Brain pericyte (primary cell): ENCODE measurements at places on chromosomes 6 and 20.

GRCh38 chr20:2149507-2149906, 47.9 kb downstream of the STK35 start:
- no peak for DNase-seq

- DNase-seq = no peak
Measured at GRCh38 chr20:49571553-49571835, 3.6 kb upstream of the PTGIS start.

DNA sequence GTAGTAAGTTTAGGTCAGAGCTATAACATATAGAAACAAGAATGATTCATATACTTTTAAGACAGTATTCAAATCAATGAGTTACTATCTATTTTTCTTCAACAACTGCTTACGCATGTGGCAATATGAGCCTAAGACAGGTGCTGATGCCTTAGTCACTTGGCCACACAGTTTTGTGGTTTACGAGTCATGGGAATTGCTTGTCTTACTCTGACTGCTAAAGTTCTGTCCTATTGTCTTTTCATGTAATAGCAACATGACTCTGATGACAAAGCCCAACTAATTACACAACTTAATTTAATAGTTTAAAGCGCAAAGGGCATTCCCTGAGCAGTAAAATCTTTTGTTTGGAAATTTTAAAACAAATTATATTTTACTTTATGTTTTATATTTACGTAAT, 159.3 kb upstream of the CENPW start:
- peak; percentile 45 for DNase-seq

GRCh38 chr20:45157962-45158361, 16.7 kb upstream of the PI3 start:
- no peak for DNase-seq

GRCh38 chr6:137259349-137259748, 40.2 kb upstream of the IFNGR1 start:
- DNase-seq = no peak

GRCh38 chr20:63217706-63218105, 1.8 kb upstream of the YTHDF1 start:
- no peak for DNase-seq

GRCh38 chr20:59817406-59817805, 116.0 kb downstream of the SYCP2 start:
- DNase-seq = no peak

DNA sequence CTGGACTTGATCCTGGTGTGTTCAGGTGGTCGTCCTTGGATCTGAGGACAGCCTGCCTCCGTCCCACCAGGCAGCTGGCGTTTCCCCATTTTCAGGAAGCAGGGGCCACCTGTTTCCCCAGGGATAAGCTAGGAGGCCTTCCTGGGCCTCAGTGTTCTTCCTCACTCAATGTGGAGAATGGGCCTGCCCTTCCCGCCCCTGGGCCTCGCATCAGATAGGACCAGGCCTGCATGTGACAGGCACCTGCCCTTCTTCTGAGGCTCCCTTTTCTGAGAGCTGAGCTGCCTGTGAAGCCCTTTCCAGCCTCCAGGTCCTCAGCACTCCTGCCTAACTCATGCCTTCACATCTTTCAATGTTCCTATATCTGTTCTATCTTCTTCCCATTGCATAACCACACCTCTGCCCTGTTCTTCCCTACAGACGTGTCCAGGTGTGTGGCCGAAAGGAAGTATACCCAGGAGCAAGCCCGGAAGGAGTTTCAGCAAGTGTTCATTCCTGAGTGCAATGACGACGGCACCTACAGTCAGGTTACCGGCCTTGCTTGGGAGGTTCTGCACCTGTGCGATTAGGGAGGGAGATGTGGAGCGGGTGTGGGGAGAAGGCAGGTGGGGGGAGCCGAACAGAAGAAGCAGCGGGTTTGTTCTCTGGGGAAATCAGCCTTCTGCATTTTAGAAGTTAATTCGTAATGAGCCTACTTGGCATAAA, 85.1 kb downstream of the SMOC2 start:
- DNase-seq = no peak

DNA sequence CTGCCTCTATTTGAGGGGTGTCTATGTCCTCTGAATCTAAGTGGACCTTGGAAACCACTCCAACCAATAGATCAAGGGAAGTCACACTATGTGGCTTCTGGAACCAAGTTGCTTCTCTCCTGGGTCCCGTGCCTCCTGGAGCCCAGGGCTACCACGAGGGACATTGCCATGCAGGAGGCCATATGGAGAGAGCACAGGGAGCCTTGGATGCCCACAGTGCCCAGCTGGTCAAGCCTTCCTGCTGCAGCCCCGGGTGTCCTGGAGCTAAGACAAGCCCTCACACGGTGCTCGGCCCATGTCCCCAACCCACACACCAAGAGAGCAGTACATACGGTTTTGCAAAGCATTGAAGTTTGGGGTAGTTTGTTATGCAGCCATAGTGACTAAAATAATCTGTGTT, 231.6 kb downstream of the SYNDIG1 start:
- no peak for DNase-seq

DNA sequence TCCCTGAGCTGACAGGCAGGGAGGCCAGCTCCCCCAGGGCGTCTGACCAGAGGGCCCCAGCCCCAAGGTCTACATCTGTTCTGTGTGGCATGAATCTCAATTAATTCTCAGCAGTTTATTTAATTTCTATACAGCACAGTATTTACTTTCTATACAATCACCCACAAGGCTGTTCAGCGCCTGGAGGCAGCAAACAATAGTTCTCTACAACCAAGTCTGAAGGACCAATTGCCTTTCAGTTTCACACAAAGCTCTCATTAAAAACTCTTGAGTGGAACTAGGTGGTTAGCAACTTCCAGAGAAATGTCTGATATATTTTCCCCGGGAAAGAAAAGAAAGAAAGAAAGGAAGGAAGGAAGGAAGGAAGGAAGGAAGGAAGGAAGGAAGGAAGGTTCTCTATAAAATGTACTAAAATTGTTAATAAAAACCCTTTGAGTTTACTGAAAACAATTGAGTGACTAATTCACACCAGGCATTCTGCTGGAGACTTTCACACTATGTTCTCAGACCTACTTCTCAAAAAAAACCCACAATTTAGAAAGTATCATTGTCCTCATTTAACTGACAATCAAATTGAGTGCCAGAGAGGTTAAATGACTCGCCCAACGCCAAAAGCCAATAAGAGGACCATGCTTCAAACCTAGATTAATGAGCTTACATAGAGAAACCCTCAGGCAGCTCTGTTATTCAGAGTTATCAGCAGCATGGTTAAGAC, 62.5 kb downstream of the METTL24 start:
- no peak for DNase-seq

DNA sequence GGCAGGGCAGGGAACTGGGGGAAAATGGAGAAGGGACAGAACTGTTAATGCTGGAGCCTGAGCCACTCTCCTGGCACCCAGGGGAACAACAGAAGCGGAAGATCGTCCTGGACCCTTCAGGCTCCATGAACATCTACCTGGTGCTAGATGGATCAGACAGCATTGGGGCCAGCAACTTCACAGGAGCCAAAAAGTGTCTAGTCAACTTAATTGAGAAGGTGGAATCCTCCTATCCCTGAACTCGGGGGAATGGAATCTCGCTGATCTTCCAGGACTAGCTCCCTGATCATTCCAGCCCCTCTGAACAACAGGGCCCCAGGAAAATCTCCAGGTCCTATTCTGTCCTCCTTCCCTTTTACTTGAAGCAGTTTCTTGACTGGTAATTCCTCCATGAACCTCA, 2.0 kb downstream of the CFB start:
- DNase-seq = no peak

DNA sequence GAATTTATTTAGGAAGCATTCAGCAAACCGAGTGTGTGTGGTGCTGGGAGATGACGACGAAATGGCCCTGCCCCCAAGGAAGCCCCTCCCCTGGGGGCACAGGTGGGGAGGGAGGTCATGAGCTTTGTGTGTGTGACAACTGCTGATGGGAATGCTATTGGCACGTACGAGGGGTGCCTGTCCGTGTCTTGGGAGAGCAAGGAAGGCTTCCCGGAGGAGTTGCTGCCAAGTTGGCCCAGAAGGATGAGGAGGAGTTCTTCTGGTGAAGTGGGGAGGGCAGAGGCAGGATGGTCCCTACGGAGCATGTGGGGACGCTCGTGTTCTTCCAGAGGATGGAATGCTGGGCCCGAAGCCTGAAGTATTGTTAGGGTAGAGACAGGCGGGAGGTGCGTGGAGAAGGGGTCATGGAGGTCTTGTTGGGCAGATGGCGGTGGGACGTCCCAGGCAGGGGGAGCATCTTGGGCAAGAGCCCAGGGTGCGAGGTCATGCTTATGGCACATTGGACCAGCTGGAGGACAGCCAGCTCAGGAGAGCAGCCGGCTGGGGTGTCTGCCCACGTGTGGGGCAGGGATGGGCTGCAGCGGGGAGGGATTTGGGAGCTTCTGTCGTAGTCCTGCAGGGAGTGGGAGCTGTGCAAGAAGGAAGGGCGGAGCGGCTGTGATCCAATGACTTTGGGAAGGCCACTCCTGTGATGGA, 46.1 kb downstream of the SYNJ2 start:
- DNase-seq = no peak

DNA sequence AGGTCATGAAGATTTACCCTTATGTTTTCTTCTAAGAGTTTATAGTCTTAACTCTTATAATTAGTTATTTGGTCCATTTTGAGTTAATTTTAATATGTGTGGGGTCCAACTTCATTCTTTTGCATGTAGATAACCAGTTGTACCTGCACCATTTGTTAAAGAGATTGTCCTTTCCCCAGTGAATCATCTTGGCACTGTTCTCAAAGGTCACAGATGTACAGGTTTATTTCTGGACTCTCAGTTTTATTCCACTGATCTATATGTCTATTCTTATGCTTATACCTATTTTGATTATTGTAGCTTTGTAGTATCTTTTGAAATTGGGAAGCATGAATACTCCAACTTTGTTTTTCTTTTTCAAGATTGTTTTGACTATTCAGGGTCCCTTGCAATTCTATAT, 44.1 kb downstream of the ZHX3 start:
- no peak for DNase-seq

GRCh38 chr6:83470001-83470400, 39.1 kb upstream of the ME1 start:
- DNase-seq = no peak

- DNase-seq = no peak
Measured at GRCh38 chr20:57800791-57801430, 91.1 kb upstream of the PMEPA1 start.

DNA sequence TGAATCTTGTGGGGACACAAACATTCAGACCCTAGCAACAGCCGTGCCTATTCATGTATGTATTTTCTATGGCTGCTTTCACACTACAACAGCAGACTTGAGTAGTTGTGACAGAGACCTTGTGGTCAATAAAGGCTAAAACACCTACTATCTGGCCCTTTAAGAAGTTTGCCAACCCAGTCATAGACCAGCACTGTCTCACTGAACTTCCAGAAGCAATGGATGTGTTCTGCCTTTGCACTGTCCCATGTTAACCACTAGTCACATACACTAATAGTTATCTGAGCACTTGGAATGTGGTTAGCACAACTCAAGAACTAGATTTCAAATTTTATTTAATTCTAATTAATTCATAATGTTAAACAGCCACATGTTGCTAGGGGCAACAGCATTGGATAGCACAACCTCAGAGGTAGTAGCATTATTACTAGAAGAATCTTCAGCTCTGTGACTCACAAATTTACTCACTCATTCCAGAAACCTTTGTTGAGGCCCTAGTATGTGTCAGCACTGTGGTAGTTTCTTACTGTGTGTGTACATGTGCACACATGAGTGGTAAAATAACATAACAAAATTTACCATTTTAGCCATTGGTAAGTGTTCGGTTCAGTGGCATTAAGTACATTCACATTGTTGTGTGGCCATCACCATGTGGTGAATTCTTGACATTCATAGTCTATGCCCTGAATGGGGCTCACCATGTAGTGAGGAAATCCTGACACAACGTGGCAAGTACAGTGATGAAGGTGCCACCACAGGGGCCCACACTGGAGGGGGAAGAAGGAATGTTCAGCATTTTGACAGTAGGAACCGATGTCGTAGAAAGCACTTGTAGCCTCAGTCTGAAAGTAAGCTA, 107.3 kb downstream of the CEP57L1 start:
- no peak for DNase-seq

DNA sequence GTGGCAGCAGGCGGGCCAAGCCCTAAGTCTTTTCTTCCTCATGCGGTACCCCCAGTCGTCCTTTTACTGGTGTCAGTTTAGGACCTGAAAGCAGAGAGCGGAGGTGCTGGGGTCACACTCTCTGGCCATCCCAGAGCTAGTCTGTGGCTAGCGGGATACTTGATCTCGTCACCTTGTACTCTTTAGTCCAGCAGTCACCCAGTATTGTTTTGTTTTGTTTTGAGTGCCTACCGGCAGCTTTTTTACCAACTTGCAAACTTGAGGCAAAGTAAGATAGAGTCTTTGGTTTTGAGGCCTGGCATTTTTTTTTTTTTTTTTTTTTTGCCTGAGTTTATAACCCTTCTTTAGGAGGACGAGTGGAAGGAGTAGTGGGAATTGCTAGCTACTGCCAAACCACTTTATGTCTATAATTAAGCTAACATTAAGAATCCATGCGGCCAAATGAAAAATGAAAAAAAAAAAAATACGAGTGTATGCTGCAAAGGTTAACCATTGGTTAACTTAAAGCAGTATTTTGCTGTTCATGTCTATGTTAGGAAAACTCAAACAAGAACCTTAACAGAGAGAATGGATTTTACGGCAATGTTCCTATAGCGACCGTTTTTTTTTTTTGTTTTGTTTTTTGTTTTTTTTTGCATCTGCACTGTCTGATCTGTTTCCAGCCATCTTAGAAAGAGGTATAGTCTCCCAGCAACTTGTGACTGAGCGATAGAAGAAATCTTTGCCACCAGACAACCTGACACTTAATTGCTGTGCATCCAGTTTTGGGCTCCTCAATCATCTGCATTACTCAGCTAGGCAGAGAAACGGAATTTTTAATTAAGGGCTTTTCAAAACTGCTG, 56.9 kb downstream of the FAM217A start:
- DNase-seq = no peak

DNA sequence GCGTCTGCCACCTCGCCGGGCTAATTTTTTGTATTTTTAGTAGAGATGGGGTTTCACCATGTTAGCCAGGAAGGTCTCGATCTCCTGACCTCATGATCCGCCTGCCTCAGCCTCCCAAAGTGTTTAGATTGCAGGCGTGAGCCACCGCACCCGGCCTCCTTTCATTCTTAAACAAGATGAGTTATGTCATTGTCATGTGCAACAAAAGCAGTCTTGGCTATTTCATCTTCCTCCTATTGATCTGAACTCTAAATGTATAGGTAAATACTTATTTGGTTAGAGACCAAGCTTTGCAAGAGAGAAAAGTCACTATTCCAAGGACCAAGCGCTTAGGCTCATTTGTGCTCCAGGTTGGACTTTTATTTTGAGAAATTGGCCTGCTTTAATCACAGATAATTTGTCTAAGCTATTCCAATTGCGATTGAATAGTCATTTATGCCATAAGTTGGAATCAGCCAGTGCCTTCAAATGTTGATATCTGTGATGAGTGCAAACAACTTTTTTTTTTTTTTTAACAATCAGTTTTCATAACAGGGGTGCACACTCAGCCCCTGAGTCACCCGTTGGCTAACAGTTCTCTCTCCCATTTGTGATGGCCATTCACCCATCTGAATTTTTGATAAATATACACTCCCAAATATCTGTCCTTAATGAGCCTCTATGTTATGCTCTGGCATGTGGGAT, 167.3 kb downstream of the BCAS1 start:
- DNase-seq = no peak
